ENCODE measurements at places on chromosomes 13 and 19. TPM values are rescaled to one million over a fixed set of nuclear protein-coding genes. Genes with fewer than 3 reads are reported as not detected.

The SAMD1 gene
- total RNA-seq, result 68.0 TPM

The NOP53 gene
- 249 TPM for total RNA-seq

The CASP14 gene
- total RNA-seq, result not detected

The ZNF253 gene
- 16.6 TPM for total RNA-seq

The CYP2A7 gene
- not detected for total RNA-seq

The B3GNT8 gene
- 0.10 TPM for total RNA-seq

The ZNF154 gene
- 6.3 TPM for total RNA-seq

The RNF225 gene
- total RNA-seq, result 1.6 TPM

The CYP4F22 gene
- total RNA-seq, result 1.6 TPM

The MISP3 gene
- total RNA-seq, result 0.20 TPM

The ARRDC5 gene
- total RNA-seq, result not detected

The OR7D2 gene
- total RNA-seq, result not detected

The TIMM13 gene
- 184 TPM for total RNA-seq

The ARRDC2 gene
- 20.1 TPM for total RNA-seq

The KLK14 gene
- total RNA-seq, result 0.30 TPM

The SERP2 gene
- 3.1 TPM for total RNA-seq

The CNFN gene
- total RNA-seq, result not detected

The GADD45GIP1 gene
- total RNA-seq, result 37.8 TPM
